ENCODE measurements at places on chromosomes 16 and 17.

- peak; percentile 65 for DNase-seq
Observed at GRCh38 chr16:30941600-30942425, 7.1 kb upstream of the ORAI3 start.

DNA sequence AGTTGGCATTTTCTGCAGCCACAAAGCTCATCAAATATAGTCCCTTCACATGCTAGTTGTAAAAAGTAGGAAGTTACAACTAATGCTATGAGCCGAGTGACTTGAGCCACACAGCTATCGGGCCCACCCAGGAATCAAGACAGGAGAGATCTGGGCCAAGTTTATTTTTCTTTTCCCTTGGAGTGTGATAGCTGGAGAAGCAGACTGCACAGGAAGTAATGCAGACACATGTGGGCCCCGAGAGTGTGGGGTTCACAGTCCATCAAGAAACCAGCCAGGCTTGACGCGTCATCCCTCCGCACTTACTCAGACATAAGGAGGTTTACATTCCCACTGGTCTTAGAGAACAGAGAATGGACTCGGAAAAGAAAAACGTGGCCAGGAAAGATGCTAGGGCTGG is 403.1 kb upstream of the CDH11 start:
- no peak for DNase-seq

DNA sequence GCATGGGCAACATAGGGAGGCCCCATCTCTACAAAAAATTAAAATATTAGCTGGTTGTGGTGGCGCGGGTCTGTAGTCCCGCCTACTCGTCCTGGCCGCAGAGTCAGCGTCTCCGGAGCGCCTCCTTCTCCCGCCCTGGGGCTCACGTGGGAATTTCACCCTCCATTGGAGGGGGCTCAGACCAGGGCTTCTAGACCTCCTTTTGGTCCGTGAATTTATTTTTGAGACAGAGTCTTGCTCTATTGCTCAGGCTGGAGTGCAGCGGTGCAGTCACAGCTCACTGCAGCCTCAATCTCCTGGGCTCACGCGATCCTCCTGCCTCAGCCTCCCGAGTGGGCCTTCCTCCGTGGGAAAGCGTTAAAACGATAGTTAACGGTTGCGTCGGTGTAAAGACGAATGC is 394 bp upstream of the NME4 start:
- DNase-seq: peak; percentile 83

DNA sequence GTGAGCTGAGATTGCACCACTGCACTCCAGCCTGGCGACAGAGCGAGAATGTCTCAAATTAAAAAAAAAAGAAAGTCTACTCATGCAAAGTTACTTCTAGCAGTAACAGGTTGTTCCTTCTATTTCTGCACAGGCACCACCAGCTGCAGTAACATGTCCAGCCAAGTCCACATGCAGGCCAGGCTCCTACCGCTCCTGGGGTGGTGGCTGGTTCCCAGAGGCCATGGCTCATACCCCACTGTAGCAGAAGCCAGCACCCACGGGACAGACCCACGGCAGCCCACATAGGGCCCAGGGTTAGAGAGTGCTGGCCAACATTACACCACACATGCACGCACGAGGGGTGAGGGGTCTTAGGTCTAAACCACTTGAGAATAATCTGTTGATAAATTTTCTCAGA is 26.7 kb upstream of the TRAP1 start:
- no peak for DNase-seq

- no peak for DNase-seq
Observed at GRCh38 chr17:77366558-77367245, 225.9 kb downstream of the SEC14L1 start.
